ENCODE measurements at places on chromosomes 13 and 19. TPM values are rescaled to one million over a fixed set of nuclear protein-coding genes. Genes with fewer than 3 reads are reported as not detected.

DNA sequence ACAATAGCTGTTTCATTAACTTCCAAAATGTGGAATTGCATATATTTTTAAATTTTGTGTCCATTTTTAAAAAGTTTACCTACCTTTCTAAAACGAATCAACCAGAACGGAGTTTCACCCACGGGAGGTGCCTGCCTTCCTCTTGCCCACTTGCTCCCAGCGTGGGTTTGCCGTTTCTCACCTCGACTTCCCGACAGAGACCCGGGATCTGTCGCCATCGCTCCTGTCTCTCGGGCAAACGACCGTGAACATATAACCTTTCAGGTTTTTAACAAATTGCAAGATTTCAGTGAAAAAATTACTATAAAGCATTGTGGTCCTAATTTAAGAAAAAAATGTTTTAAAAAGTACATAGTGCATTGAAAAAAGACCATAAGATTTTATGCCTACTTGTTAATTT is 4.2 kb downstream of the TMEM255B start:
- no peak for DNase-seq

The NLRP11 gene
- 0.04 TPM for polyA plus RNA-seq

The ANKLE1 gene
- 1.4 TPM for polyA plus RNA-seq

DNA sequence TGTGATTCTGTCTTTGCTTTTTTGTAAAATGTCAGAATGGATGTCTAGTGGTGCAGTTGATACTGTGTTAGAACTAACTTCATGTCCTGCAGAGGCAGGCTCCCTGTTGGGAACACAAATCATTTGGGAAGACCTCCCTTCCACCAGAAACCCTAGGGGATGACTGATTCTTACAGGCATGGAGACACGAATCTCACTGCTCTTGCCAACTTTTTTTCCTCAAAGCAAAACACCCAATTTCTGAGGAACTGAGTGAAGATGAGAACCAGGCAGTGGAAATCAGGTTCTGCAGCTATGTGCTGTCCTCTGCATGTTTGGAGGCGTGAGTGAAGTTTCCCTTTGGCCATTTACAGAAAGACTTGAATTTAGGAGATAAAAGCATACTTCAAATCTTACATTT is 87.5 kb upstream of the CSNK1A1L start:
- no peak for DNase-seq

The FLT1 gene
- 6.9 TPM for polyA plus RNA-seq

The LENG8 gene
- 248 TPM for polyA plus RNA-seq

DNA sequence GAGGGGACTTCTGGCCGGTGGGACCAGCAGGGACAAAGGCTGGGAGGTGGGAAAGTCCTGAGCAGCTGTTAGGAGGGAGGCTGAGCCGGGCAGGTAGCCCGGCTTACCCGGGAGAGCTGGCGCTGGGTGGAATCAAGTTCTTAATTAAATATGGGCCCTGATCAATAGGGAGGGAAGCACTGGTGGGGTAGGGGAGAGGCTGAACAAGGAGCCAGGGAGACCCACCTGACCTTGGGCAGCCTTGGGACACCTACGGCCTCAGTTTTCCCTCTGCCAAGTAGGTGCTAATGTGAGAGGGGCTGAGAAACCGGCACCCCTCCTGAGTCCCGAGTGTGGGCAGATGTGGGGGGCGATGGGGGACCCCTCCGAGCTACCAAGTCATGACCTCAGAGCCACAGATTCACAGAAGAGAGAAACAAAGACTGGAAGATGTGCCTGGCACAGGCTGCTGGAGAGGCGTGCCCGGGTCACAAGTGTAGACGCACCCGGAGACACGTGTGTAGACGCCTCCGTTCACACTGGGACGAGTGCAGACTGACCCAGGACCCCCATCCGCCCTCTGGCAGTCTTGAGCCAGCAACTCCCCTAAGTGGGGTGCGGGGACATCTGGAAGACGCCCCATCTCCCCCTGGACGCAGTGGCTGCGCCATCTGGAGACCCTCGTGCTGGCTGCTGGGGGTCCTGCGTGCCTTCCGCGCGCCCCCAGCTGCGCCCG is 8.4 kb downstream of the ONECUT3 start:
- no peak for DNase-seq

DNA sequence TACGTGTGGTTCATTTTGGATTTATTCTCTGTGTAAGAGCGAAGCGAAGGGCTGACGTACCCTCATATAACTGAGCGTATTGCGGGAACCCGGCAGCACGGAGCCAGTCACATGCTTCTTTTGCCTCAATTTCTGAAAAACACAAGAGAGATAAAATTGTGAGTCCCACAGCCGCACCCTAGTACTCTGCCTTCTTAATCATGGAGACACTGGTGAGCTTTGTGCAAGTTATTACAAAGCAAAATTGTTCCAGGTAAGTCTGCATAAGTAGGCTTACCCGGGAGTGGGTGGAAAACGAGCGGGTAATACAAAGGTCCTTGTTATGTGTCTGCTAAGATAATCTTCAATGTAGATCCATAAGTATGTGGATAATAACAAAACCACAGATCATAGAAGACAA is 118.1 kb downstream of the STARD13 start:
- no peak for DNase-seq

GRCh38 chr19:32038021-32038920 is 307.1 kb upstream of the ZNF507 start:
- DNase-seq, result no peak
